Right cardiac atrium (tissue), 5 donors: ENCODE measurements at places on chromosomes 2 and 18. TPM values are rescaled to one million over a fixed set of nuclear protein-coding genes. Genes with fewer than 3 reads are reported as not detected.

Gene RAB10
- polyA plus RNA-seq = 53.0 TPM

Gene PDE1A
- polyA plus RNA-seq = 6.1 TPM

Gene UGT1A5
- not detected for polyA plus RNA-seq

Gene ADAM23
- 17.0 TPM for polyA plus RNA-seq

DNA sequence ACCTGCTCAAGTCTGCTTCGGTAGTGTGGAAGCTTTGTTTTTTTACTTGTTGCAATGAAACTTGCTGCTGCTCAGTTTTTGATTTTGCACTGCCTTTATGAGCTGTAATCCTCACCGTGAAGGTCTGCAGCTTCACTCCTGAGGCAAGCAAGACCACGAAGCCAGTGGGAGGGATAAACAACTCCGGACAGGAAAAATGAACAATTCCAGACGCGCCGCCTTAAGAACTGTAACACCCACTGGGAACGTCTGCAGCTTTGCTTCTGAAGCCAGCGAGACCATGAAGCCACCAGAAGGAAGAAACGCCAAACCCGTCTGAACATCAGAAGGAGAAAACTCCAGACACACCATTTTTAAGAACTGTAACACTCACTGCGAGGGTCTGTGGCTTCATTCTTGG is 245.7 kb upstream of the REG3G start:
- DNase-seq = no peak
